ENCODE measurements at places on chromosomes 2 and 18. TPM values are rescaled to one million over a fixed set of nuclear protein-coding genes. Genes with fewer than 3 reads are reported as not detected.

GRCh38 chr2:239202343-239202742, 198.5 kb downstream of the HDAC4 start:
- DNase-seq: no peak

GRCh38 chr2:177930916-177931315, 141.7 kb downstream of the PDE11A start:
- no peak for DNase-seq

Gene MAPRE3
- total RNA-seq: 11.1 TPM

Gene CYP27A1
- total RNA-seq: 12.2 TPM

Gene CACNB4
- 0.33 TPM for total RNA-seq

DNA sequence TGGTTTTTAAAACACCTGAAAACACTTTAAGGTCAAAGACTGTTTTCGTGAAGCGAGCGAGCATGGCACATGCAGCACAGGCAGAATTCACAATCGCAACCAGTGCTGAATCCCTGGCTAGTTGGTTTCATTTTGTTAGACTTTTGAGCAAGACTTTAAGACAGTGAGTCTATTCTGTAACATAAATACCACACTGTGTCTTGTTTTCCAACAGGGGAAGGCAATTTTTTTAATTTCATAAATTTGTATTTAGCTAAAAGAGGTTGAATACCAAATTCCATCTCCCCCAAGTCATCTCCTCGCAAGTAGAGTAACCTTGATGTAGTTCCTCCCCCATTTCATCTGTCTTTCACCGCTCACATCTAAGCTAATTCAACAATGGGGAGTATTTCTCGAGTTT, 1.4 kb downstream of the CERKL start:
- DNase-seq: no peak

GRCh38 chr18:11998193-11998592, 16.9 kb downstream of the IMPA2 start:
- no peak for DNase-seq

Gene PDE1A
- total RNA-seq: 0.26 TPM

- no peak for DNase-seq
Measured at GRCh38 chr18:54769526-54770464, 58.5 kb upstream of the RAB27B start.

DNA sequence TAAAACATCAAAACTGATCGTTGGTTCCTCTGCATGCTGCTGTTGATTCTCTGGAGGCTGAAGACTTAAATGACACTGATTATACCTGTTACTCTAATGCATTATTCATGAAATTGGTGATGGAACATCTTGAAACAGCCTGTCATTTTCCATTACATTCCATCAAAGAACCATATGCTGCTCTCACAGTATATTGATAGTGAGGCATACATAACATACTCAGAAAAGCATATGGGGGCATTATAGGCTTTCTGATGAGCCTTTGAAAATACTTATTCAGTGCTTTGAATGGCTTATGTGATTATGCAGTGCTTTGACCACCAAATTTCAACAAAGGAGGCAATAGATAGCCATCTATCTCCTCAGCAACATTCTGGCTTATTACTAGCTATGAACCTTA, 392.1 kb downstream of the CDH19 start:
- DNase-seq: no peak

Gene MATN3
- total RNA-seq: 2.3 TPM

DNA sequence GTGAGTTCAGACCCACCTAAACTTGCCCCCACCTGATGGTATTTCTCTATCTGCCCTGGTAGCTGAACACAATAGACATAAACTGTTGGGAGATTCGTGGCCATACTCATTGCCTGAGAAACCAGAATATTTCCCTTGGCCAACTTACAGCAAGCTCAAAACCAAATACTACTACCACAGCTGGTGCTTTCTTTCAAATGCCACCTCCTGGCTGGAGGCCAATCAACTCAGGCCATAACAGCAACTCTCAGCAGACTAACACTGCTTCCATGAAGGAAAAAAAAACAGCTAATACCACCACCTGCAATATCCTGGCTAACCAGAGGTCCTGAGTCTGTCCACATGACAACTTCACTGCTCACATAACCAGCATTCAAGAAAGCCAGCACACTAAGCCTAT, 373.1 kb downstream of the CMPK2 start:
- DNase-seq: no peak
